Immature natural killer cell (primary cell): ENCODE measurements at places on chromosomes 1 and 21.

DNA sequence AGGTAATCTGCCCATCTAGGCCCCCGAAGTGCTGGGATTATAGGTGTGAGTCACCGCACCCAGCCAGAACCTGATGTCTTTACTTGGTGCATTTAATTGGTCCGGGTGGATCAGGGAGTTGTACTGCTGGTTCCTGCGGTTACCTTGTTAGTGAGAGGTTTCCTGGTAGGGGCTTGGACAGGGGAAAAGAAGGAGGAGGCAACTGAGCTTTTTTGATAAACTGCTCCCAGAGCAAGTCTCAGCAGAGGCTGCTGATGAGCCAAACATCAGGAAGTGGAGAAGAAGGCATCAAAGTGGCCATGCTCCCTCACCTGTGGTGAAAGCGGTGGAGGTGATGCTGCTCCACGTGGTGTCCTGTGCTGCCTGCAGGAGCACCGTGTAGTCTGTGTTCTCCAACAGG, 161.5 kb upstream of the KIAA0040 start:
- no peak for DNase-seq

GRCh38 chr1:115469703-115470476, 131.8 kb upstream of the NGF start:
- no peak for DNase-seq

DNA sequence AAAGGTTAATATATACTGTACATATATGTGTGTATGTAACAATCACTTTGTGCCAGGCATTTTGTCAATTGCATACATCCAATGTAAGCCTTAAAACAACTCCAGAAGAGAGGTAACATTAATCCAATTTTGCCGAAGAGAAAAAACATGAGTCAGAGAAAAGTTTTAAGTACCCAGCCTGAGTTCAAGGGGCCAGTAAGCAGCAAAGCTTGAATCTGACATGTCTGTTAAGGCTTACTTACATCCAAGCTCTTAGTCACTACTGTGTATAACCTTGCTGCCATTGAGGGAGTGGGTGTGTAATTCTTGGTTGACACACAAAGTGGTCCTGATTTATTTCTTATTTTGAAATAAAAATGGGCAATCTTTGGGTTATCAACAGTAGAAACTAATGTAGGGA, 360.4 kb upstream of the LYPLAL1 start:
- no peak for DNase-seq

DNA sequence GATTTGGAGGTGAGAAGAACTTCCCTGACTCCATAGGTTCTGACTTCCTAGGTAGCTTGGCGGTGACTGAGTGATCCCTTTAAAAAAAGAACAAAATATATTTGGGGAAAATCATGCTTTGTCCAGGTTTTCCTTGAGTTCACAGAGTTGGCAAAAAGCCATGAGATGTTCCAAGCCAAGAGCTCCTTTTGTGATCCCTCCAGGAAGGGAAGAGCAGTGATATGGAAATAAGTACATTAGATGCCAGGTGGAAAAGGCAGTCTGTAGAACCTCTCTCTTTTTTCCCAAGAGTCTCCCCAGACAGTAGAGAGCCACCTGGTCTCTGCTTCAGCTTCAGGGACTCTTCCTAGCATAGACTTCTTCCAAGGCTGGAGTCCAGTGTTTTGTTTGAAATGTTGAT, 10.2 kb downstream of the TLCD4 start:
- no peak for DNase-seq

GRCh38 chr1:184228558-184228957, 158.3 kb upstream of the C1orf21 start:
- DNase-seq: no peak

- DNase-seq: no peak
Observed at GRCh38 chr1:187313115-187313514, 484.4 kb downstream of the PLA2G4A start.

GRCh38 chr1:166999075-166999474, 10.0 kb downstream of the MAEL start:
- DNase-seq: no peak

DNA sequence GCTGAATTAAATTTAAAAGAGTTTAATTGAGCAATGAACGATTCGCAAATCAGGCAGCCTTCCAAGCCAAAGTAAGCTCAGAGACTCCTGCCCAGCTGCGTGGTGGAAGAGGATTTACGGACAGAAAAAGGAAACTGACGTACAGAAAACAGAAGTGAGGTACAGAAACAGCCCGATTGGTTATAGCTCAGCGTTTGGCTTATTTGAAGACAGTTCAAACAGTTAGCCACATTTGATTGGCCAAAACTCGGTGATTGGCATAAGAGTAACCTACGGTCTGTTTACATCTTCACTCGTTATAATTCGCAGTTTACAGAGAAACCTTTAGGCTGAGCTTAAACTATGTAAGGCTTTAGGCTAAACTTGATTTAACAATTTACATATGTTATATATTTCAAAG, 46.9 kb downstream of the CR1L start:
- no peak for DNase-seq

- no peak for DNase-seq
Observed at GRCh38 chr1:212698467-212699103, 1.1 kb downstream of the BATF3 start.

DNA sequence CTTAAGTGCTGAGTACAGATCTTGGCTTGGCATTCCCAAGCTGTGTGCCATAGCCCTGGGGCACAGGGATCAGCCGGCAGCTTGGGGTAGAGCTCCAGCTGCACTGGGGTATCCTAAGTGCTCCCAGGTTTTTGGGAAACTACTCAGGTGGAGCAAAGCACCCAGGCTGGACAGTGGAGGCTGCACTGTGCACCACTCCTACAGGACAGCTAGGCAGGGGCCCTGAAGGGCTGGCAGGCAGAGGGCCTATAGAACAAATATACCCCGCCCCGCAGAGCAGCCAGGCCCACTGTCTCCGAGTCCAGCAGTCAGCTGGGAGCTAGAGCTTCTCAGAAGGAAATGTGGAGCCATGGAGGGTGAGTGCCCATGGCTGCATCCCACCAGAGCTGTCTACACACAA, 691.7 kb upstream of the ADGRL2 start:
- DNase-seq: no peak

GRCh38 chr21:43370091-43370658, 56.8 kb downstream of the SIK1 start:
- no peak for DNase-seq

DNA sequence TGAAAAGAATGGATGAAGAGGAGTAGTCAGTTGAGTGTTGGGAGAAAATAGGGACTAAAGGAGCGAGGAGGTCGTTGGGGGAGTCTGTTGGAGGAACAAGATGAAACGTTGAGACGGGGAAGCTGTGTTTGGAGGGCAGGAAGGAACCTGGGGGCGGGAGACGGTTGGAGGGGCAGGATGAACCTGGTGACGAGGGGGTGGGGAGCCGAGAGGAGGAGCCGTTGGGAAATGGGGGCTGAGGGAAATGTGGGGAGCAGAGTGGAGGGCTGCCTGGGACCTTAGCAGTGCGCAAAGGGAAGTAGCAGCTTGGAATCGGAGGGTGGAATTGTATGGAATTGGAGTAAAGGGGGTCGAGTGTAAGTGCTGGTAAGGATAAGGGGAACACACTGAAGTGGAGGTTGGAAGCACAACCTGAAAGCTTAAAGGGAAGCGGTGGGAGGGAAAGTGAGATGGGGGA, 630 bp downstream of the MTF2 start:
- DNase-seq: peak; percentile 9

- DNase-seq: no peak
Observed at GRCh38 chr1:202210969-202211368, 17.4 kb downstream of the LGR6 start.

- DNase-seq: no peak
Observed at GRCh38 chr1:99726818-99727217, 39.6 kb downstream of the FRRS1 start.

GRCh38 chr1:41520951-41521752, 36.7 kb upstream of the EDN2 start:
- no peak for DNase-seq

DNA sequence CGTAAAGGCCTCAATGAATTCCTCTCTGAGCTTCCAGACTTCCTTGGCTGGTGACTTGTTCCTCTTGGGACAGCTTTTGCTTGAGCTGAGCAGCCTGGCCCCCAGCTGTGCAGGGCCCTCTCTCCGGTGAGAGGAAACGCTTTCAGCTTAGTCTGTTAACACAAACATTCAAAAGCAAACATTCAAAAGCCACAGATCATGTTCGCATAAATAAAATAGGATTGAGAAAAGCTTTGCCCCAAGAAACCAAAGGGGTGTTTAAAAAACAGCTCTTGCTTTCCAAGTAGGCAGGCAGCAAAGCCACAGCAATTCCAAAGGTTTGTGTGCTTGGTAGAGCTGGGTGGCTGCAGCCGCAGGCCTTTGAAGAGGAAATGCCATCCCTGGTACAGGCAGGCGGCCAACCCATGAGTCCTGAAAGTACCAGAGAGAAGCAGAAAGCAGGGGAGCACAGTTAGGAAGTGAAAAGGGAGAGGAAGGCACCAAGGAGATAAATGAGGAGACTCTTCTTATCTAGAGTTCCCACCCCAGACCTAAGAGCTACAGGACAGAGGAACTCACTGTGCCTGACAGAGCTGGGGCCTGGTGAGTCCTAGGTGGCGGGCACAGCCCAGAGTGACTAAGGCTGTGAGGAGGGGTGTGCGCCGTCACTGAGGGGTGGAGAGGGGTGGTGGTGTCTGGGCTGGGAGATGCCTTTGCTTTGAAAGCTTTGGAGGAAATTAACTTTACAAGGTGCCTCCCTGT, 48.4 kb downstream of the CCN1 start:
- DNase-seq: no peak

DNA sequence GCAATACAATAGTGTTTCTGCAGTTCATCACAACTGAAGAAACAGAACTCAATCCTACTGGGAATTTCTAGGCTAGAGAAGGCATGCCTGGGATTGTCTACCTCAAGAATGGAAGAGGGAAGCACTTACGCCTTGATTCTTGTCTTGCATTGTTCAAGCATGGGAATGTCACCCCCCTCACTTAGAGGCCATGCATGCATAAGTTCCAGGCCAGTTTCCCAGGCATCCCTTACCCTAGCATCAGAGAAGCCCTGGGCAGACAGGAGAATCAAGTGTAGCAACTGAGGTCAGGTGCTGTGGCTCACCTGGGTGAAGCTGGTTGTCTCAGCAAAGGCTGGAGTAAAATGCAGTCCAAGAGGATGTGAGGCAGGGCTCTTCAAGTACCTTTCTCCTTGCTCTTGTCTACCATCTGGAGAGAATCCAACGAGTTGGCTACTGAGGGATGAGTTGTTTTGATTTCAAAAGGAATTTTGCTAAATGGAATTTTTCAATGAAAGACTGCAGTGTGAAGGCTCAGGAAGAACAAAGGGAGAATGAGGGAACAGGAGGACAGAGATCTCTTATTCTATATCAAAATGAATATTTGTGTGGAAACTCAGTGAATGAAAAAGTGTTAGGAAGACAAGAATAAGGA, 174.3 kb downstream of the NEK7 start:
- no peak for DNase-seq

GRCh38 chr1:200992382-200993048, 31.0 kb downstream of the KIF21B start:
- no peak for DNase-seq

GRCh38 chr1:230393722-230394121, 32.4 kb downstream of the PGBD5 start:
- no peak for DNase-seq

DNA sequence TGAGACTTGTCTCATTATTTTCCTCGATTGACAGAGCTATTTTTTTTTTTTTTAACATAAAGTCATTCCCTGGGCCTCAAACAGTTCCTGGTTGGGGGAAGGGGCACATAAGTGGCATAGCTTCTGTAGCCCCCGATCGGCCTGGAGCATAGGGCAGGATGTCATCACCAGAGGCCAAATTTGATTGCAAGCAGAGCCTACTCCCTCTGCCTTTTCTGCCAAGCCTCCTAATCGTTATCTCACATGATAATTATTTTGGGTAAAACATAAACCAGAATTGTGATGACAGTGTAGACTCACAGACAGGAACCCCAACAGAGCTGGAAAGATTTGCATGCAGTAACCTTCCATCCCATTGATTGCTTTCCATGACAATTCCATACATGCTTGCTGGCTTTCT, 404.8 kb downstream of the PCP4 start:
- no peak for DNase-seq

GRCh38 chr1:56477164-56478111, 101.9 kb downstream of the PLPP3 start:
- no peak for DNase-seq

GRCh38 chr1:202072211-202072765, 50.4 kb upstream of the GPR37L1 start:
- no peak for DNase-seq

- DNase-seq: no peak
Observed at GRCh38 chr1:215132156-215132555, 49.6 kb downstream of the KCNK2 start.

- DNase-seq: no peak
Observed at GRCh38 chr1:2526824-2527555, 594 bp upstream of the PANK4 start.

DNA sequence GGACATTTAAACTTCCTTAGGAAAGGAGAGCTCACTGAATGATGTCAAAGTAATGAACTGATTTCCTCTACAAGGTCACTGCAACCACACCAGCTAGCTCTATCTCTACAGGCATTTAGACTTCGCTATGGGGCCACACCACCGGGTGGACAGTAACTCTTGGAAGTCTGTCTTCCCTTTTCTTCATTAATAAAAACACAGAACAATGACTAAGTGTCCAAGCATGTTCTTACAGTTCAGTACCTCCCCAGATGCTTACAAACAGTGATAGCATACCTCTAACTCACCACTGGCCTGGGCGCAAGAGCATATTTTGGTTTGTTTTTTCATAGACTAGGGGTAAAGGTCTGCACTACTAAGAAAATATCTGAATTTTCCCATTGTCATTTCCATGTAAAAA, 54.6 kb downstream of the SIM2 start:
- no peak for DNase-seq

DNA sequence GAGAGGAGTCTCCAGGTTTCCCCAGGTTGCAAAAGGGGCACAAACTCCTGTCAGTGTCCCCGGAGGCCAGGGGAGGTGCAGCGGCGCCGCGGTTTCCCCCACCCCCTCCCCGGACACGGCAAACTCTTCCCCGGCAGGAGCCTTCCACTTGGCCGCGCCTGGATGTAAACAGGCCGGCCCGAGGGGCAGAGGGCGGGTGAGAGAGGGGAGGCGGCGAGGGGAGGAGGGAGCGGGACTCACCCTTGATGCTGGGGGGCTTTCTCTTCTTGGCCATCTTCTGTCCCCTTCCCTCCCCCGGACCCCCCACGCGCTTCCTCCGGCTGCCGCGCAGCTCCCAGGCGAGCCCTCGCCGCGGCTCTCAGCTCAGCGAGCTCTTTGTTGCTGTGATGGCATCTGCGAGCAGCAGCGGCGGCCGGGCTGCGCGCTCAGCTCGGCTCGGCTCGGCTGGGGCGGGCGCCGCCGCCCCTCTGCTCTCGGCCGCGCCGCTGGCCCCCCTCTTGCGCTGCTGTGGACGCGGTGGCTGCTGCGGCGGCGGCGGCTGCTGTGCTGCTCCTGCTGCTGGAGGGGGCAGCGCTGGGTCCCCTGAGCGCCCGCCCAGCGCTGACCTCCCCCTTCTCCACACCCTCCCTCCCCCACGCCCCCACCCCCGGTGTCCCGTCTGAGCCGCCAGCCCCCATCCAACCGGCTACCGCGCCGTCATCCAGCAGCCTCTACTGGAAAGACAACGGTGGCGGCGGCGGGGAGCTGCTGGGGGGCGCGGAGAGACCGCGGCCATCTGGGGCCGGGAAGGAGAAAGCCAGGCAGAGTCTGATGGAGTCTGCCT, 4.9 kb upstream of the SLC44A5 start:
- DNase-seq: peak; percentile 0
